Esophagus mucosa (tissue), 1 donor: ENCODE measurements at places on chromosomes 7 and 10.

- ATAC-seq = no peak
These were observed 484.0 kb upstream of the FZD8 start for GRCh38 chr10:36126076-36126475.

DNA sequence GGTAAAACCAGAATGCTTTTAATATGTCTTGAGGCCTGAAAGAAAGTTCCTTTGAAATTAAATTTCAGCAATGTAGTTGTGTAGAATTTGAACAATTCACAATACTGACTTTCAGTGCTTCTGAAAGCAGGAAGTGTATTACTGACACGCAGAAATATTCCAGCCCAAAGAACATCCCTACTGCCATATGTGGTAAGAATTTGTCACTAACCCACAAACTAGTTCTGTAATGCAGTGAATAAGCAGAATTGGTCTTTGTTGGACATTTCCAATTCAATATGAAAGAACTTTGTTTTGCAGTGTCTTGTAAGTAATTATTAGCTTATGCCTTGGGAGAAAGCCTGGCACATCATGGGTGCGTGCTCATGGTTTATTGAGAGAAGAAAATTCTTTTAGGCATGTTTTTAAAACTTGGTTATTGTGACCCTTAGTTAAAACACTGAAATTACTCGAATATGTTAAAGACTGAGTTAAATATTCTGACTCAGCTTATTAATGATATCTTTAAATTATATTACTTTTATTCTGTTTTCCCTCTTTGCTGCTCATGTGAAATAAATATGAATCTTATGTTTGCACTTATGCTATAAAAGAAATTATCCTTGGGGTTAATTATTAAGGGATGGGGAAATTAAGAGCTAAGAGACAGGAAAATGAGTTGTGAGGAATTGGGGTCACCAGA is 33.4 kb downstream of the PTPN12 start:
- ATAC-seq = no peak

GRCh38 chr7:30902466-30902865 is 9.2 kb upstream of the AQP1 start:
- no peak for ATAC-seq

DNA sequence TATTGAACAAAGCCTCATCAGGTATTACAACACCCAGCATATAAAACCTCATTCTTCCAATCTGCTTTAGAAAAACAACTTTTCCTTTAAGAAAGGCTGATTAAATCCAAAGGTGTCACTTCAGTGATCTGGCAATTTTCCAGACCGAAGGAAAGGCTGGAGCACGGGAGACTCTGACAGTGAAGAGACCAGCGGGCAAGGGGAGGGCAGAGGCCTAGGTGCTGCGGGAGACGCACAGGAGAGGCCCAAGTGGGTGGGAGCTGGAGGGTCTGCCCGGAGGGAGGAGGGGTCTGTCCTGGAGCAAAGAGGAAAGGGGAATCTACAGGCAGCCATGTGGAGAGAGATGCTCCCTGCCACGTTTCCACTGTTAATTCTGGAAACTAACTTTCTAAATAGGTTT is 24.3 kb upstream of the PPP2R2D start:
- no peak for ATAC-seq

GRCh38 chr10:118966076-118966849 is 63.3 kb upstream of the NANOS1 start:
- ATAC-seq = no peak
